ENCODE measurements at places on chromosomes 11 and 22.
A peak's percentile ranks its signal among the peaks of the same experiment; 100 is the strongest.

GRCh38 chr22:40178417-40179409 is 988 bp downstream of the TNRC6B start:
- no peak for DNase-seq

DNA sequence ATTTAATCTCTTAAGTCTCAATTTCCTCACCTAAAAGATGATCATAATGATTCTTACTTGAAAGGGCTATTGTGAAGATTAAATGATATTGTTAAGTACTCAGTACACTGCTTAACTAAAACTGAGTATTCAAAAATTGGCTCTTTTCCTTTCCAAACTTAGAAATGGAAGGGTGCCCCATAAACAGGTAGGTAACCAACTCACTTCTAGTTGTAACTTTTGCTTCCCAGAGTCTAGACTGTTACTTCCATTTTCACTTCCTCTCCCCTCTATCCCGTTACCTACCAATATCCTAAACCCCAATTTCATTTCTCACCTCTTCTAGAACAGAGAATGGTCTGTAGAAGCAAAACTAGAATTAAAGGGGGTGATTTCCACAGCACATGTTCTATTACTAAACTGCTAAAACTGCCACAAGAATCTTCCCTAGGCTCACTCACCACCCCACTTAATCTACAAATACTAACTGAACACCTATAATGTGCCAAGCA is 50.0 kb downstream of the RRAS2 start:
- DNase-seq: no peak

GRCh38 chr11:35157814-35158700 is 19.1 kb downstream of the CD44 start:
- no peak for DNase-seq

DNA sequence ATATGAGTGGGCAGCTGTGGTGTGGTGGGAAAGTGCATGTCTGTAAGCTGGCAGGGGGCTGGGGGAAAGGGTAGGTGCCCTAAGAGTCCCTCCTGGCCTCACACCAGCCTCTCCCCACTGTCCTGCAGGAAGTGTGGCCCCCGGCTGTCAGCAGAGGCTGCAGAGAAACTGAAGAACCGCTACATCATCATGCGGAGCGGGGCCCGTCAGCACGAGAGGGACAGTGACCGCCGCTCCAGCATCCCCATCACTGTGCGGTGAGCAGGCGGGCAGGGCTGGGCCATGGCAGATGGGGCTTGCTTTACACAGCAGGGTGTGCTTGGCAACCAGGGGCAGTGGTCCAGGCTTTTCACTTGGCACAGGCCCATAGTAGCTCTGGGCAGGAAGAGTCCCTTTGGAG is 19.8 kb downstream of the MCM5 start:
- DNase-seq: no peak

GRCh38 chr11:109512680-109513079 is 90.7 kb downstream of the C11orf87 start:
- DNase-seq: no peak

- no peak for DNase-seq
Observed at GRCh38 chr11:9060700-9061111, 30.7 kb downstream of the SCUBE2 start.

- DNase-seq: no peak
Observed at GRCh38 chr11:31096191-31096805, 273.2 kb downstream of the DCDC1 start.

DNA sequence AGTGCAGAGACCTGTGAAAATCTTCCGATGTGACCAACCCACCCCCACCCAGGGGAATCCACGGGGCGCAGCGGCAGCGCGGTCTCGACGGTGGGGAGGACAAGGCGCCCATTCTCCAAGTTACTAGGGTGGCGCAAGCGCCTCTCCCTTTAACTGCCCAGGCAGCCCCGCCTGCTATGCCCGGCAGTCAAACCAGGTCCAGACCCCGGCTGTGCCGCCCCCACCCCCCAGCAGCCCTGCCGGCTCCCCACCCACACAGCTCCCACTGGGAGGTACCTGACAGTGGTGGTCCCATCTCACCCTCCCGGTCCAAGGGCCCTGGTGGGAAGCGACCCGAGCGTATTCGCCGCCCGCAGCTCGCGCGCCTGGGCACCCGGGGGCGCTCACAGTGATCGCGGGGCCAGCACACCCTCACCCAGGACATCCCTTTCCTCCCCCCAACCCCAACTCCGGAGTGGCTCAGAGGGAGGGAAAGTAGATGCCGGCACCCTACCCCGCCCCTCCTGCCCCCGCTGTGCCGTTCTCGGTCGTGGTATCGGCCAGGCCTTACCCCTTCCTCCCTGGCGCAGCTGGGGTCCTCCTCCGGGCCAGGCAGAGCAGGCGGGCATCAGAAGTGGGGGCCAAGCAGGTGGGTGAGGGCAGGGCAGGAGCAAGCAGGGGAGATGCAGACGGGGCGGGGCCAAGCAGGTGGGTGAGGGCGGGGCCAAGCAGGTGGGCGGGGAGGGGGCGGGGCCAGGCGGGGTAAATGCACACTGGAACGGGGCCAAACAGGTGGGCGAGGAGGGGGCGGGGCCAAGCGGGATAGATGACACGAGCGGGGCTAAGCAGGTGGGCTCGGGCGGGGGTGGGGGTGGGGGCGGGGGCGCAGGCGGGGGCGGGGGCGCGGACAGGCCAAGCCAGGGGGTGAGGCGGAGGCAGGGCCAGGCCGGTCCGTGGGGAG is at the start of gene TRPM5:
Gene TRPM5 (minus strand): TSS at position 634 of the 940 bp plus-strand sequence. CDS start 21,478 bp downstream, outside the sequence.
- no peak for DNase-seq

DNA sequence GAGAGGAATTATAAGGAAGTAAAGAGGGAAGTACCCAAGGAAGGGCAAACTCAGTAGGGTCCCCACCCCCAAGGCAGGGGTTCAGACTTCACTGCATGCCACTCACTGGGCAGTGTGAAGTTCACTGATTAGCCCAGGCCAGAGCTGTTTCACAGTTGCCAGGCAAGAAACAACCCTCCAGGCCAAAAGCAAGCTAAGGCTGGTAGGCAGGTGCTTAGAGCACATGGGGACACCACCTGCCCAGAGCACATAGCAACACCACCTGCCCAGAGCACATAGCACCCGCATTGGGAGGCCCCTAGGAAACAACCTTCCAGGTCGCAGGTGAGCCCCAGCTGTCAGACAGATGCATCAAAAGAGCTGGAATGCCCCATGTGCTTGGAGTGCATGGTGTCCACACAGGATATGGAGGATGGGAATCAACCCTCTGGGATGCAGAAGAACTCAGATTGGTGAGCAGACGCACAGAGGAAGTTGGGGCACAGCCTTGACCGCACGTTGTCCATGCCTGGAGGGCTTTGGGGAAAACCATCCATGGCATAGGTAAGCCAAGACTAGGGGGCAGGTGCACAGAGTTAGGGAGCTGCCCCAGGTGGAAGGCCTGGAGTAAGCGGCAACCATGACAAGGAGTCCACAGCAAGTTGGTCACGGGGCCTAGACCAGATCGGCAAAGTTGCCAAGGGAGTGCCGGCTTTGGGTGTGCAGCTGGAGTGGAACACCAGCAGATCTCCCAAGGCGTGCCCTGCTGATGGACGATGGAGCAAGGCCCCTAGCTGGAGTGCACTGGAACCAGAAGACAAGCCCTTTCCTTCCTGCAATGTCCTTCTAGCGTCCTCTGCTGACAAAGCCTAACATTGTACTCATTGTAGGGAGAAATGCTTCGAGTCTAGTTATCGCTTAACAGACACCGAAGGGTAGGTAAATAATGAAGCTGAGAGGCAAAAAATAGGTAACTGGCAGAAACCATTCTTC is 7.8 kb upstream of the TMEM216 start:
- DNase-seq: no peak

DNA sequence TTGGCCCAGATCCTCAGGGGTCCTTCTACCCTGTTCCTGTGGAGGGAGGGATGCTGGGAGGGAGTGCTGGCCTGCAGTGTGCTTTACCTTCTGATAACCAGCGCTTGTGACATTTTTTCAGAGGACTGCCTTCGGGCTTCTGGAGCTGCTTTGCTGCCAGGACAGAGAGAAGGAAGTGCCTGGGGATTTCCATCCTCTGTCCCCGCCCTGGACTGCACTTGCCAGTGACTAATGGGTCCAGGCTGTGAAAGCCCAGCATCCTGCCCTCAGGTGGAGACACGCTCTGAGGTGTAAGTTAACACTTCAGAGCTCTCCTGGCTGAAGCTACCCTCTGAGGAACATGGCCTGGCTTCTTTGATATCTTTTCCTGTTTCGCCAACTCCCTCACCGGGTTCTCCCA is 158.7 kb upstream of the SYT13 start:
- DNase-seq: no peak

DNA sequence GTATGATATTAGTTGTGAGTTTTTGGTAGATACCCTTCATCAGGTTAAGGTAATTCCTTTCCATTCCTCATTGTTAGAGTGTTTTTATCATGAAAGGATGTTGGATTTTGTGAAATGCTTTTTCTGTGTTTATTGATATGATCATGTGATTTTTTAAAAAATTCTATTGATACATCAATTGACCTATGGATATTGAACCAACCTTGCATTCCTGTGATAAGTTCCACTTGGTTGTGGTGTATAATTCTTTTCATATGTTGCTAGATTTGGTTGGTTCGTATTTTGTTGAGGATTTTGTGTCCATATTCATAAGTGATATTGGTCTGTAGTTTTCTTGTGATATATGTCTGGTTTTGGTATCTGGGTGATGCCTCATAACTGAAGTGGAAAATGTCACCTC is 6.7 kb downstream of the ANKRD13D start:
- no peak for DNase-seq

DNA sequence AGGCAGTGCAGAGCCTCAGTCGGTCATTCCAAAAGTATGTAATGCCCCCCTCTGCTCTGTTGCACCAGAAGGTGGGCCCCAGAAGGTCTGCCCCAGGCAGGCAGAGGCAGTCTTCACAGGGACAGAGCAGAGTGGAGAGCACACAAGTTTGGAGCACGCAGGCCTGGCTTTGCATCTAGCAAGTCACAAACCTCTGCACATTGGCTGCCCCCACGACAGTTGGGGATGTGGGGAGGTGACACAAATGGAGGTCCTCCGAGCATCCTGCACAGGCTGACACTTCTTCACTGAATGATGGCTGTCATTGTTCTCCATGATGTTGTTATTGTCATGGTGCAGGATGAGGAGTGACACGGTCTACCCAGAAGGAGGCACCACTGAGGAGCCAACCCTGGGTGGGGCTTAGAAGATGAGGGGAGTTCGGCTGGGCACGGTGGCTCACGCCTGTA is 11.9 kb downstream of the TOM1 start:
- no peak for DNase-seq

DNA sequence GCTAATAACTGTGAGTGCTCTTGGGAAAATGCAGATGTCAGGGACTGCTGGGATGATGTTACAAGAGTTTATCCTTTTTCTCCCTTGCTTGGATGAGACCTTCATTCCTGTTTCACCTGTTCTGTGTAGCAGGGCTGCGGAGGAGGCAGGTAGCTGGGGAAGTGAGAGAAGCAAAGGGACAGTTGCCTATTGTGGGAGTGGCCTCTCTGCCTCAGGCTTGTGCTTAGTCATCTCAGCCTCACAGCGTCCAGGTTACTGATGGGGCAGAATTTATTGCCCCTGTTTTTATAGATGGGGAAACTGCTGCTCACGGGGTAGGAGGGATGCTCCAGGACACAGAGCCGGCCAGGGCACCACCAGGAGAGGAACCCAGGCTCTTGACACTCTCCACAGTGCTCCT is 1.7 kb downstream of the STX3 start:
- DNase-seq: no peak

DNA sequence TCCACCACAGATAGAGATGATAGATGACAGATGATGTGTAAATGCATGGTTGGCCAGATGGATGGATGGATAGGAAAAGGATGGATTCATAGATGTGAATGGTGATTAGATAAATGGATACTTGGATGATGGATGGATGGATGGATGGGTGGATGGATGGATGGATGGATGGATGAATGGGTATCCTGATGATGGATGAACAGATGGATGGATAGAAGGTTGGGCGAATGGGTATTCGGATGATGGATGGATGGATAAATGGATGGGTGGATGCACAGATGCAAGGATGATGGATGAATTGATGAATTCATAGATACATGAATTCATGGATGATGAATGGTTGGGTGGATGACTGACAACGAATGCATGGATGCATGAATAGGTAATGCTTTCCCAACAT is 56.1 kb downstream of the CHST1 start:
- no peak for DNase-seq

GRCh38 chr22:23850136-23850611 is 7.5 kb upstream of the SLC2A11 start:
- no peak for DNase-seq

DNA sequence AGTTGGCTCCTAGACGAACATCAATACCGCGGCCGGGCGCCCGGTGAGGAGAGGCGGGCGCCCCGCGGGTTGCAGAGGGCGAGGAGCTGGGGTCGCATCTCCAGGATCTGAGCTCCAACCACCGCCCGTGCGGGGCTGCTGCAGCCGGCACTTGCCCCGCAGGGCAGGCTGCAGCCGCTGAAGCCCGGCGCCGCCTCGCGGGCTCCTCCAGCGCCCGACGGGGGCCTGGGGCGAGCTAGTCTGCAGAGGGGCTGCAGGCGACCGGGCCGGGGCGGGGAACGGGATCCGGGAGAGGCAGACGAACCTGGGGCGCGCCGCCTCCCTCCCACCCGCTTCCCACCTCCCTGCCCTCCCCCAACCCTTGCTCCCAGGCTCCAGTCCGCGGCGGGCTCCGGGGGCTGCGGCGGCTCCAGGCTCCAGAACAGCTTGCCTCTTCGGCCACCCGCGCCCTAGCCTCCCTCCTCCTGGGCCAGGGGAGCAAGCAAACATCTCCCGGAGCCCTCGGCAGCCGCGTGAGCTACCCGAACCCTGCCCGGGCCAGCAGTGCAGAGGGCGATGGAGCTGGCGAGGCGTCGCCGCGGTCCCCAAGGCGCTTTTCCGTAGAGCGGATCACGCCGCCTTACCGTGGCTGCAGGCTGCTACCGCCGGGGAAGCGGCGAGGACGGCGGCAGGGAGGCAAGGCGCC is 802 bp downstream of the TENM4 start:
- DNase-seq: peak; percentile 84

DNA sequence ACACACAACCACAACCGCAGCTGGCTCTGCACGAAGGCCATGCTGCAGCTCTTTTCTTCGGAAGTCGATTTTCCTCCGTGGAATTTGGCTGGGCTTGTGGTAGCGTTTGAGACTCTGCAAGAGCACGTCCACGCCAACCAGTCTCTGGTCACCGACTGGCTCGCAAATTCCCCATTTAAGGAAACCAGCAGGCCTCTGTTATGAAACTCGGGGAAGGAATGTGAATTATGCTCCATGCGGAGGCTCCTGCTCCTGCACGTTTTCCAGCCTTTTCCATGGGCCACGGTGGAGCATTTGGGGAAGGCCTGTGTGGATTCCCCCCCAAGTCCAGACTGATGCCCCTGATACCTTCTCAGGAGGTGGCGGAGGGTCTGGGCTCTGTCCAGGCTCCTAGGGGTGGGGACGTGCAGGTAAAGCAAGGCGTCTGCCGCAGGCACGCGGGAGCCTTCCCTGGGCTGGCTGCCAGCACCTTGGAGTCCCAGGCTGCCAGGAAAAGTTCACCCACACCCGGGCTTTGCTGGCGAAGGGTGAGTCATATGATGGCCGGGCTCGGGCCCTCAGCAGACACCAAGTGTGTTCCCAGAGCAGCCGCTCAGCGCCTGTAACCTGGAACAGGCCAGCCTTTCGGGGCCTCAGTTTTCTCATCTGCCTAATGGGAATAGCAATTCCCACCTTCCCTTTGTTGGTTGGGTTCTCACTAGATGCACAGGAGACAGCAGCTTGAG is 41.9 kb downstream of the LRP5 start:
- DNase-seq: no peak

GRCh38 chr11:68617925-68618809 is 66.2 kb upstream of the GAL start:
- no peak for DNase-seq

GRCh38 chr11:40168414-40168813 is 1291.0 kb downstream of the LRRC4C start:
- no peak for DNase-seq

Measured in left forelimb (tissue), 1 donor.